Stimulated activated CD4-positive, alpha-beta T cell treated with anti-CD3 and anti-CD28 coated beads, Interleukin-12 subunit alpha, Interleukin-12 subunit beta, amount 100 ng/mL, for 4 hours (primary cell): ENCODE measurements at places on chromosomes 3 and 15.

DNA sequence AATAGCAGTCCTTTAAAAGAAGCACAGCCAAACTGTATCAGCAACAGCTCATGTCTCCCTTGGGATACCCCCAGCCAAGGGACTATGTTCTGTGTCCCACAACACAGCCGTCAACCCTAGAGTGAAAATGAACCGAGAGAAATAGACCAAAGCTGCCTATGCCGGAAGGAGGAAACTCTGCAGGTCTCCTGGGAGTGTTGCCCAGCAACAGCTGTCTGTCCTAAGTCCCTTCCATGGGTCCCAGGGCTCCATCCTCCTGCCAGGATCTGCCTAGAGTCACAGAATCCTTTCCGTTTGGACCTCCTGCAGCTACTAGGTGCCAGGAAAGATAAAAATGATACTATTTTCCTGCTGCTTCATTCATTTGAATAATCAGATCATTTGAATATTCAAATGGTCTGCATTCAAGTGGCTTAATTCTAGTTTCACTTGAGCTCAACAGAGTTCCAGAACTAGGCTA lies 53.1 kb downstream of the TRANK1 start:
- no peak for DNase-seq

DNA sequence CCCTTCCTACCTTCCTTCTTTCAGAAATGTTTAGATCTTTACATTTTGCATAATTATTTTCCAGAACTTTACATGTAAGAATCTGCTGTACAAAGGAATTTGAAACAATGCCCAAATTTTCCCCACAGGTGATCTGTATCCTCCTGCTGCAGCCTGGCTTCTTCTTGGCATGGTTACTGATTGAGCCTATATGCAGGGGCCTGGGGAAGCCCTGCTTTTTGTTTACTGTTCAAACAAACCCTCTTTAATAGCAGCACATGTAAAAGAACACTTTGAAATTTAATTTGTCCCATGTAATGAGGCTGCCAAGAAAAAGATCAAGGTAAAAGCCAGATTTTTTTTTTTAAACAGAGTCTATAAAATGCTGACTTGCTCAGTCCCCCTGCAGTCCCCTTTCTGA lies 432.2 kb downstream of the TUSC7 start:
- DNase-seq, result no peak

- DNase-seq, result no peak
These were observed 34.6 kb downstream of the FMN1 start for GRCh38 chr15:33159726-33160453.

DNA sequence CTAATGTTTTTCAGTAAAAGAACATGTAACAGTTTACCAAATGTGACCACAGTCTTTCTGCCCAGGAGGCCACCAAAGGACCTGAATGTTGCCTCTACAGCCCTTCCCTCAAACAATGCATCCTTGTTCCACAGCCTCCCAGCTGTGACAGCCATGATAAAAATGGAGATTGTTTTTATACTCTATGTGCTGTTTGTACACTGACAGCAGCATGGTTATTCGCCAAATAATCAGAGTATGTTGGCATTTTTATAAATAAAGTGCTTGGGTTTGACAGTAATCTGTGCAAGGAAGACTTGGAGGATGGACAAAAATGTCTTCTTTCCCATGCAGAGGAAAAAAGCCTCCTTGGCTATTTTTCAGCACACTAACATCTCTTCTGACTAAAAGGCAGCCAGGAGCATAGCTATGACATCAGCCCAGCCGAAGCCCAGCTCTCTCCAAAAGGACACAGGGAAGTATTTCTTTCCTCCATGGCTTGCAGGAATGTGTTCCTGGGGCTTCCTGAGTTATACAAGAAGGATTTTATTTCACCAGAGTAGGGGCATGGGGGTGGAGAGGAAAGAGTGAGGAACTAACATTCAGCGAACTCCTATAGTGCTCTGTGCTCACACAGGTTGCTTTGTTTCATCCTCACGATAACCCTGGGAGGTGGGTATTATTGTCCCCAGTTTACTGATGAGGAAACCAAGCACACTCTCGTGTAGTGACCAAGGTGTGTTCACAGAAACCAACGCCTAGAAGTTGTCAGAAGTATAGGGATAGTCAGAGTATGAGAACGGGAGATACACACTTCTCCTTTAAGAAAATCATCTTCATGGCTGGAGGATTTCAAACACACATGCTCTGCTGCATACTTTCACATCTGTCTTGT lies 339.7 kb downstream of the MECOM start:
- DNase-seq, result no peak
